ENCODE measurements at places on chromosomes 1 and 21. TPM values are rescaled to one million over a fixed set of nuclear protein-coding genes. Genes with fewer than 3 reads are reported as not detected.

SPATA6 gene
- 3.0 TPM for total RNA-seq

TCEANC2 gene
- total RNA-seq, result 8.3 TPM

HTR6 gene
- not detected for total RNA-seq

- H3K27me3 ChIP-seq, result peaks cover 9% of the 10 kb centered on the region
- DNase-seq, result no peak
Measured at GRCh38 chr1:39149509-39149908, 55.0 kb upstream of the MACF1 start.

GRCh38 chr1:3477241-3477995, 23.0 kb downstream of the ARHGEF16 start:
- H3K27me3 ChIP-seq, result peaks cover 5% of the 10 kb centered on the region
- no peaks in the 10 kb centered on the region for H3K4me1 ChIP-seq
- H3K27ac ChIP-seq, result no peak overlapping the region
